ENCODE measurements at places on chromosomes 4 and X. TPM values are rescaled to one million over a fixed set of nuclear protein-coding genes. Genes with fewer than 3 reads are reported as not detected.

Gene AFM
- not detected for total RNA-seq

DNA sequence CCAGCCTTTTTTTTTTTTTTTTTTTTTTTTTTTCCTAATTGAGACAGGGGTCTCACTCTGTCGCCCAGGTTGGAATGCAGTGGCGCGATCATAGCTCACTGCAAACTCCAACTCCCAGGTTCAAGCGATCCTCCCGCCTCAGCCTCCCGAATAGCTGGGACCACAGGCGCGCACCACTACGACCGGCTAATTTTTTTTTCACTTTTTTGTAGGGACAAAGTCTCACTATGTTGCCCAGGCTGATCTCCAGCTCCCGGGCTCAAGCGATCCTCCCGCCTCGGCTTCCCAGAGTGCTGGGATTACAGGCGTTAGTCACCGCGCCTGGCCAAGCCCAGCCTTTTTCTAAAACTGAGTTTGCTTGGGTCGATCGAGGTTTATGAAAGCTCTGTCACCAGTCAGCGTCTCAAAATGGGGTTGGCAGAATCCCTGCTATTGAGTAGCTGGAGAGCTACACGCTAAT is 1.3 kb upstream of the OTUD5 start:
- DNase-seq: no peak

Gene CENPVL1
- total RNA-seq: 2.8 TPM

Gene TRIM75
- not detected for total RNA-seq

- peak; percentile 42 for DNase-seq
Measured at GRCh38 chrX:41922431-41923151, 763 bp downstream of the CASK start.

Gene SPATA18
- total RNA-seq: 5.5 TPM

Gene ARHGEF38
- total RNA-seq: not detected

GRCh38 chr4:75989846-75990528 is 758 bp downstream of the SDAD1 start:
- no peak for DNase-seq

All from H9 (cell line).